ENCODE measurements at places on chromosomes 1 and 21.

DNA sequence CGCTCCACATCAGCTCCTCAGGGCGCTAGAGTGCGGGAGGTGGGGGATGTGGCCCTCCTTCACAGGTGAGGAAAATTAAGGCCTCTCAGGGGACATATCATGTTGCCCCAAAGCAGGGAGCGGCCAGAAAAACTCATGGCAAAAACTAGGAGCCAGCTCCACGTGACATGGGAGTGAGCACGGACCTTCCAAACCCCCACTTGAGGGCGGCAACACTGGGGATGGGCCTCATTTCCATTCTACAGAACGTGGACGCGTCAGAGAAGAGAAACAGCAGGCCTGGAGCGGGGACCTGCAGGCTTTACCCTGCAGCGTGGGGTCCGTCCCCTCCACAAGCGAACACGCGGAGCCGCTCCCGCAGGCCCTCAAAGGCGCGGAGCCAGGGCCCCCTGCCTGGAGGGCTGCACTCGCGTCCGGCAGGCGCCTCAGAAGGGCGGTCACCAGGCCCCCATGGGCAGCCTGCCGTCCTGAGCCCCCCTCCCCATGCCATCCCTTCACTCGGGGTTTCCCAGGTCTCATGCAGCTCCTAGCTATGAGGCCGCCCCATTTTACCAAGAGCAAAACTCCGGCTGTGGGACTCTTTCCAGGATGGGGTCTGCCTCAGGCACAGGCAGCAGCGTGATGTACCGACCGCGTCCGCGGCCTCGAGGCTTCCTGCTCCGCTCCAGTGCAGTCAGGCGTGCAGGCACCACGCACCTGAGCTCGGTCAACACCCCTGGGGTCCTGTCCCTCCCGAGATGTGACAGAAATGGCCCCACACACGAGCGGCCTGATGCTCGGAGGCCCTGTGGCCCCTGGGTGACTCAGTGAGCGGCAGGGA is 5.5 kb downstream of the CFAP410 start:
- no peak for DNase-seq

- peak; percentile 17 for DNase-seq
These were observed 9.6 kb downstream of the UQCRHL start for GRCh38 chr1:15797614-15798390.

GRCh38 chr1:183885142-183885735 is 80.3 kb downstream of the RGL1 start:
- DNase-seq = peak; percentile 28

DNA sequence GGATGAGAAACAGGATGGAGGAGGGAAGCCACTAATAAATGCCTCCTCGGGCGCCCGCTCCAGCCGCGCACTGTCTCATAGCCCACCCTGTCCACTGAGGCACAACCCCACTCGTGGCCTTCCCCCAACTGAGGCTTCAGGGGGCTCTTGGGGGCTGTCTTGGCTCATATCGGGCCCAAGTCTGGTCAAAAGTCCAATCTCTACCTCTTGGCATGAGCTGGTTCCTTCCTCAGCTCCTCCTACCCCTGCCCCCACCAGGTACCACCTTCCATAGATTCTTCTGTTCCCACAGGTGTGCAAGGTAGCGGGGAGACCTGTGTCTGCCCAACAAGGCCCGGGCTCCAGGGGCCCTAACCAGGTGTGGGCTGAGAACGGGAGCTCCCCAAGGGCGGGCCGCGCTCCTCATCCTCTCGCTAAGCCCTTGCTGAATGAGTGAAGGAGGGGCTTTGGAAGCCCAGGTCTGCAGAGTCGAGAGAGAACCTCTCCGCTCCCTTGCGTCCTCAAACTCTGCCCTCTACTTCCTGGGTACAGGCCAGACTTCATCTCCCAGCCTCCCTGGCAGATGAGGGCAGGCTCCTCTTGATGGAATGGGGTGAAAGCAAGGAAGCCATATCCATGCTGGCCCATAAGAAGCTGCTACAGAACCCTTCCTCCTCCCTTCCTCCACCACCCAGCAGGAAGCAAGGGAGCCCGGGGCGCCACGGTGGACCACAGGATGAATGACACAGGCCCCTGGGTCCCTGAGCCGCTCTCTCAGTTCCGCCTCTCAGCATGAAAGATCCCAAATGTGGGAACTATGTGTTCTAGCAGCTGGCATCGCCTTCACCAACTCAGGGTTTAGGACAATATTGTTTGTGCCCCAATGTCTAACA is 74.7 kb downstream of the PSMG1 start:
- no peak for DNase-seq

GRCh38 chr1:30232288-30232899 is 491.0 kb downstream of the MATN1 start:
- DNase-seq = peak; percentile 78

- DNase-seq = peak; percentile 85
These were observed 911 bp downstream of the GNB1 start for GRCh38 chr1:1889847-1890505.

DNA sequence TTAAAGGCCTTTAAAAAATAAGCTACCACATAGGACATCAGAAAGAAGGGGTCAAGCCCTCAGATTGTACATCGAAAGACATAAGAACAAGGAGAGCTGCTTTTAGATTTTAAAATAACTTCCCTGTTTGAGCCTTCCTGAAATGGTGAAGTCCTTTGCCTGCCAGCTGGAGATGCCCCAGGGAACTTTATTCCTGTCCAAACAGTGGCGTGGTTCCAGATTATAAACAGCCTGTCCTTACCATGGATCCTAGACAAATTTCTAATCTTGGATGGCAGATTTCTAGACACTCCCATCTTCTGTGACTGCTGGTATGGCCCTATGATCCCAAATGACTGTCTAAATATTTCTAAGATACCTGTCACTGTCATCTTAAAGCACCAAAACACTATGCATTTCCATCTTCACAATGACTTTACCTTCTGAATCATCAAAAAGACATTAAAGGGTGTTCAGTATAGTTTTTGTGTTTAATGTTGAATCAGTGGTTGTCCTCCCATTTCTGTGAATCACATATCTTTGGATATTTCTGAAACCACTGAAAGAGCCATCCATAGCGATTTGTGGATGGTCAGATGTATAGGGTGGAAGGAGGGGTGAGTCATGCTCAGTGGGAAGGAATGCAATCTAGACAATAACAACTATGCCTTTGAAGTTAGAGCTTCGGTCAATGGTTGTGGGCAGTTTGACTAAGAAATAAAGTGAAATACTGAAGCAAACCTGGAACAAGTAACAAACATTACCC is 23.2 kb downstream of the ILDR2 start:
- DNase-seq = no peak

DNA sequence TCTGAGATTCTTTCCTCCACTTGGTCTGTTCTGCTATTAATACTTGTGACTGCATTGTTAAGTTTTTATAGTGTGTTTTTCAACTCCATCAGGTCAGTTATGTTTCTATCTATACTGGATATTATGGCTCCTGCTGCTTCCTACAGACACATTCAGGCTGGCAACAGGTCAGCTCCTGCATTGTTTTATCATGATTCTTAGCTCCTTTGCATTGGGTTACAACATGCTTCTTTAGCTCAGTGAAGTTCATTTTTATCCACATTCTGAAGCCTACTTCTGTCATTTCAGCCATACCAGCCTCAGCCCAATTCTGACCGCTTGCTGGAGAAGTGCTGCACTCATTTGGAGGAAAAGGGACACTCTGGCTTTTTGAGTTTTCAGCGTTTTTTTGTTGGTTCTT is 37.3 kb upstream of the F3 start:
- no peak for DNase-seq

DNA sequence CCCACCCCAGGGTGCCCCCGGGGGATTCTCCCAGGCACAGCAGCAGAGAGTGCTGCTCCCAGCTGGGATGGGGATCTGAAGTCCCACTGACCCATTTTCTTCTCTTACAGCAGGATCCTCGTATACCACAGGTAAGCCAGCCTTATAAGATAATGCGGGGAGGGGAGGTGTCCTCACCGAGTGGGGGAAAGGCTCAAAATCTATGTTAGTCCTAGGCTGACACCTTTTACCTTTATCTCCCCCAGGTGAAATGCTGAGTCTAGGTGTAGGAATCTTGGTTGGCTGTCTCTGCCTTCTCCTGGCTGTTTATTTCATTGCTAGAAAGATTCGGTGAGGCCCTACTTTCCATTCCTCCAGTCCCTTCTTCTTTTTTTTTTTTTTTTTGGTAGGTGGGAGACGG is 5.3 kb downstream of the APH1A start:
- no peak for DNase-seq

DNA sequence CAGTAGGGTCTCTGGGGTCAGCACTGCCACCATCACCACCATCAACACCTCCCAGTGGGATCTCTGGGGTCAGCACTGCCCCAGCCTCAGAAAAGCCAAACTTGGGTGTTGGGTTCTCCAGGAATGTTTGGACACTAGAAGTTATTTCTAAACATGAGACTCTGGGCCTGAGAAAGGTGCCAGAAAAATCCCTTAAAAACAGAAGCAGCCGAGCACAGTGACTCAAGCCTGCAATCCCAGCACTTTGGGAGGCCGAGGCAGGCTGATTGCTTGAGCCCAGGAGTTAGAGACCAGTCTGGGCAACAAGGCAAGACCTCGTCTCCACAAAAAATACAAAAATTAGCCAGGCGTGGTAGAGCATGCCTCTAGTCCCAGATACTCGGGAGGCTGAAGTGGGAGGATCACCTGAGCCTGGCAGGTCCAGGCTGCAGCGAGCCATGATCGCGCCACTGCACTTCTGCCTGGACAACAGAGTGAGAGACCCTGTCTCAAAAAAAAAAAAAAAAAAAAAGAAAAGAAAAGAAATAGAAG is 470 bp downstream of the PTAFR start:
- no peak for DNase-seq

DNA sequence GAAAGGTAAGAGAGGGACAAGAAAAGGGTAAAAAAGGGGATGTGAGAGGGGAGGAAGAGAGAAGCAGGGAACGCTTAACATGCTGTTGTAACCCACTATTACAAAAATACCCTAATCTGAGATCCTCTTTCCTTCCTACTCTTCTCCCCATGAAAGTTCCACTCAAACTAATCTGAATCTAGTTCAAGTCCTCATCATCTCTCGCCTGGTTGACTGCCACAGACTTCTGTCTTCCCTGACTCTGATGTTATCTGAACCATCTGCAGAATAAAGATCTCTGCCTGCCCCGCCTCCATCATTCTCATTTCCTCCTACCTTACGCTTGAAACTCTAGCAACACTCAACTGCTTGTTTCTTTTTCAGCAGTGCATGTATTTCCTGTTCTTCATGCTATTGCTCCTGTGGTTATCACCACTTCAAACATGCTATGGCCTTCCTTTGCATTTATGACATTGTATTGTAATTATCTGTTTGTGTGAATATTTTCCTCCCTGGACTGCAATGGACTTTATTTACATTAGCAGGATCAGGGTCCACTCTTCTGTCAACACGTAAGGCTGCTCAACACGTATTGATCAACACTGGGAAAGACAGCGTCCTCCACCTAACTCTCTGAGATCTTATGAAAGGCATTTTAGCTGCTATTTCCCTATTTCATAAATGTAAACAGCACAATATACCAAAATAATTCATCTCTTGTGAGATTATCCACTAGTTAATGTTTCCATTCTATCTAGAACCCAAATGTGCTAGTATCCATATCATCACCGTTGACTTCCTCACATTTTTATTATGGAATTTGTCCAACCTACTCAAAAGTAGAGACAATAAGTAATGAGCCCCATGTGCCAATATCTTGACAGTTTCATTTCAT is 215.5 kb upstream of the USP25 start:
- no peak for DNase-seq

GRCh38 chr1:63704443-63704842 is 69.4 kb upstream of the ROR1 start:
- DNase-seq = no peak

- no peak for DNase-seq
These were observed 24.5 kb upstream of the PPP2R5A start for GRCh38 chr1:212260557-212261355.

GRCh38 chr1:44636083-44636687 is 38.1 kb downstream of the TMEM53 start:
- no peak for DNase-seq

- DNase-seq = peak; percentile 96
These were observed 622 bp downstream of the ELK4 start for GRCh38 chr1:205631010-205631767.

- no peak for DNase-seq
These were observed 29.4 kb upstream of the RBM15 start for GRCh38 chr1:110309767-110310166.

- peak; percentile 61 for DNase-seq
These were observed 82.9 kb downstream of the ITPKB start for GRCh38 chr1:226656201-226656600.

GRCh38 chr1:178536844-178537371 is 24.0 kb downstream of the TEX35 start:
- DNase-seq = no peak

- peak; percentile 41 for DNase-seq
These were observed 8.0 kb upstream of the SVBP start for GRCh38 chr1:42825036-42825851.

DNA sequence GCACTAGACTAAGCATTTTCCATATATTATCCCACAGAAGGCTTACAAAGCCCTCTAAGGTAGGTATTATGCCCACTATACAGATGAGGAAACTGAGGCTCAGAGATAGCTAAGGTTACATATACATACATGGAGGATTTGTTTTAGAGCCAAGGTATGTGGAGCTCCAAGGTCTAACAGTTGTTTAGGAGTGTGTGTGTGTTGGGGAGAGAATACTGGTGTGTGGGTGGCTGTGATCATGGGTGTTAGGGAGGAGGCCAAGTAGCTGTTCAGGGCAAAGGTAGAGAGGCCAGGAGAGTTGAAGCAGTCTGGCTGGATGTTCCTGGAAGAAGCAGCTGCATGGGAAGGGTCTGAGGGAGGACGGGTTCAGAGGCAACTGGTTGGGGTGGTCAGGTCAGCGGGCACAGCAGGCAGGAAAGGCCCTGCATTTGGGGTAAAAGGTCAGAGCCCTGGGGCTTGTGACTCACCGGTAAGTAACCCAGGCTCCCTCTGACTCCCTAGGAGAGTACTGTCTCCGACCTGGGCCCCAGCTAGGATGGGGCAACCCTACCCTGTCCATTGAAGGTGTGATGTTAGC is 5.1 kb upstream of the LDLRAP1 start:
- no peak for DNase-seq

DNA sequence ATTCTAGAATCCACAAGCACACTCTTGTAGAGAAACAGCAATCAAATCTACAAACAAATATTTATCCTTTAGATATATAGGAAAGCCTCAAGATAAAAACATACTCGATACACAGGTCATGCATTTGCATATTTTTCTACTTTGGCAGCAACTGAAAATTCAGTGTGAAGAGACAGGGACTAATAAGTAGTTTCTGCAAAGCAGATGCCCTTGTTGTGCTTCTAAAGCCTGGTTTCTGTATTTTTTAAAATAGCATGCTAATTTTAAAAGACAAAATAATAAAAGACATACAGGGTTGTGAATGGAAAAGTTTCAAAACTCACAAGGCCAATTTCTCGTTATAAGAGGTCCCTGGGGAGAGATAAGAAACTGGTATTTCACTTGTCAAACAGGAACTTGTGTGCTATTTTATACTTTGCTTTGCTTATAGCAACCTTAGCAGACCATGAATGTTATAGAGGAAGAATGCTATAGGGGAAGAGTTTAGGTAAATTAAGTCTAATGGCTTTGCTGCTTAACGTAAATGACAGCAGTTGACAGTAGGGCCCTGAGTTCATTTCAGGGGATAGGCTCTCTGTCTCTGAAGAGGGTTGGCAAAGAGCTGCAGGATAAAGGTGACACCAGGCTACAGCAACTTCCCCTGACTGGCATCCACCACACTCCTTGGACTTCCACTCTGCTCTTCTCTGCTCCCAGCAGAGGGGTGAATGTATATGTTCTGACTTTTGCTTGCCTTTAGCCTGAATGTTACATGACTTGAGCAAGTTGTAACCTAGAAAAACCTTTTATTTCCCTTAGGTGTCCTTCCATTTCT is 9.4 kb upstream of the RGS13 start:
- no peak for DNase-seq

Data from H7 (cell line).